ENCODE measurements at places on chromosomes 4 and X.

- peak; percentile 72 for DNase-seq
These were observed 40.4 kb downstream of the ENPEP start for GRCh38 chr4:110516106-110516922.

DNA sequence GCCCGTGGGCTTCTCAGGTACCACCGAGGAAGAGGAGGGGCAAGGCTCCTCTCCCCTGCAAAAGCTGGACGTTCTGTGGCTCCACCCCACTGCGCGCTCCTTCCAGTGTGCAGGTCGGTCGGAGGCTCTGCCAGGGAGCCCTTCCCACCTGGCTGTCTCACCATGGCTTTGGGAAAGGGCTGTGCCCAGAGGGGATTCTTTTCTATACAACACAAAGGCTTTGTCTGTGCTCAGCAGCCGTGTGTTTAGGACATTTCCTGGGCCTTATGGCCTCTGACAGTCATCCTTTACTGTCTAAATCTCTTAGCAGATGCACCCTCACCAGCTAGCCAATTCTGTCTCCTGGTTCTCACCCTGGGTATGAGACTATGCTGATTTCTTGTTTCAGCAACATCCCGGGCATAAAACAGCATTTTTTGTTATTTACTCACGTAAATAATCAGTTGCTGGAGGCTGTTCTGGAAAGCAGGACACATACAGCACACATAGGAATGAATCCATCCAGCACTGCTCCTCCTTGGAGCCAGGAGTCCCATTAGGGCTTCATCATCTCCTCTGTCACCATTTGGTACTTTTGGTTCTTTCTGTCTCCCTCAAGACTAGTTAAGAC, 20.4 kb upstream of the ATXN3L start:
- DNase-seq: no peak

- DNase-seq: no peak
These were observed 194.9 kb upstream of the RPS6KA3 start for GRCh38 chrX:20461576-20461975.

- no peak for DNase-seq
These were observed 39.6 kb downstream of the CCNI start for GRCh38 chr4:77036206-77036605.

DNA sequence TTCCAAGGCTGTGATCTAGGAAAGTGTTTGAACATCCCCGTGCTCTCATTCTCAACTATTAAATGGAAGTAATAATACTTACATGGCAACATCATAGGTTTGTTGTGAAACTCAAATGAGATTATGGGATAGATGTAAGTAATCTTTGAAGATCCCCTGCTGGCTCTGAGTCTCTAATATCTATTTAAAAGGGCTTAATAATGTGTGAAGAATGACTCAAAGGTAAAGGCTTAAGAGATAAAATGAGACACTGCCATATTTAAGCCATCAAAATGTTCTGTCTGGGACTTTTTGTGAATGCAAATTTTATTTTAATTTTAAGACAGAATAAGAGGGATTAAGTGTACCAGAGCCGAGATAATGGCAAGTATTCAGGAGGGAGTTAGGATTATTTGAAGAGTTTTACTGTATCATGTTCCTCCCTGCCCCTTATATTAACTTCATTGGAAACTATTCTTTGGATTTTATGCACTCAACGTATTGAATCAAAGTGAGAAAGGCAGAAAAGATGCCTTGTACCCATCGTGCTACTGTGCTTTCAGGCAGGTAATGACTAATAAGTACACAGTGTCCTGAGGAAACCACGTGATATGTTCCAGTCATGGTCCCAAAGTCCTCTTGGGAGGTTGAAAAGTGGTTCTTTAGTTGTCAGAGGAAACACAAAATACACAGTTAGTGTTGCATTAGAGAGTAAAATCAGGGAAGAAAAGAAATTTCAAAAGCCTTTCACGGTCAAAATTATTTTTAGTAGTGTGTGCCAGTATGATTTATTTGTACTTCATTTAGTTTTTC, 192.4 kb downstream of the RBM46 start:
- no peak for DNase-seq

DNA sequence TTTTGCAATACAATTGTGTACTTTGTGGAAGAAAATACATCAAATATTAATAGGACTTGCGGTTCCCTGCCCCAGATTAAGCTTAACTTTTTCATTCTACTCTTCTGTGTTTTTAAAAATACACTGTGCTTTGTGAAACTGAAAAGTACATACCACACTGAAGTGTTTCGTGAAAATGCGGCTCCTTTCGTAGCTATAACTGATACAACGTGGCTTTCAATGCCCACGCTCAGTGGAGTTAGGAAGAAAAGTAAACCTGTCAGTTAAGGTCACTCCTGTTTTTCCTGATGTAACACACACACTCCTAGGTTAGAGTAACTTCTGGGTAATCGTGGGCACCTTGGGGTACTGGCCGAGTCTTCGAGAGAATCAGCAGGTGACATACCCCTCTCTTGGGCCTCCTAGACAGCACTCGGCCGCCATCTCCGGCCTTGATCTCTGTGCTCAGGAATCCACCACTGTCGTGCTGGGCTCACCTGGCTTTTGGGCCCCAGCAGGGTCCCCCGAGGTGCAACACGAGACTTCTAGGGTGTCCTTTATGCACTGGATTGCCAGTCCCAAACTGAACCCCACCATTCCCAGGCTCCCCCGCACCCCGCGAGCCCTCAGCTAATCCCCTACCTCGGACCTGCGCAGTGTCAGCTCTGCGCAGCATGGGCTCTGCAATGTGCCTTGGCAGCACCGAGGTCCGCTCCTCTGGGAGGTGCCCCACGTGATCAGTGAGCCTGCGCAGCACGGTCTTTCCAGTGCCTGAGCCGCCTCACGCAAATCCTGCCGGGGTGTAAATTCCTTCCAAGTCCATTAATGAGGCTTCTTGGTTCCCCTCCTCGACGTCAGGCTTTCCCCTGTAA, 162.6 kb upstream of the INTU start:
- no peak for DNase-seq

DNA sequence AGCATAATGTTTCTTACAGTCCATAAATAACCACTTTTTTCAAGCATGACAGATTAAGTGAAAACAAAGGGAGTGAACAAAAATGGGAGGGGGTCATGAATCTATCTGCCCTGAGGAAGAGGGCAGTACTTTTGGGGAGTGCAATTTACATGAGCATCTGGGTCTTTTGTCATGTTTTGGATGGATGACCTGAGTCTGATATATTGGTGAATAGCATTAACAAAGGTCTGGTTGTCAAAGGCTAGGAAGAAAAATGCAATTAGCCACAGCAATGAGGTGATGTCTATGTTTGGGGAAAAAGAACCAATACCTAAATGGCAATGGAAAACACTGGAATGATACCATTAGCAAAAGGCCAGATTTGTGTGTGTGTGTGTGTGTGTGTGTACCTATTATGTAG, 15.1 kb upstream of the MAD2L1 start:
- DNase-seq: no peak

- DNase-seq: no peak
These were observed 91.1 kb upstream of the KIT start for GRCh38 chr4:54566608-54567007.

GRCh38 chrX:68944211-68944610, 115.4 kb downstream of the EFNB1 start:
- DNase-seq: no peak

DNA sequence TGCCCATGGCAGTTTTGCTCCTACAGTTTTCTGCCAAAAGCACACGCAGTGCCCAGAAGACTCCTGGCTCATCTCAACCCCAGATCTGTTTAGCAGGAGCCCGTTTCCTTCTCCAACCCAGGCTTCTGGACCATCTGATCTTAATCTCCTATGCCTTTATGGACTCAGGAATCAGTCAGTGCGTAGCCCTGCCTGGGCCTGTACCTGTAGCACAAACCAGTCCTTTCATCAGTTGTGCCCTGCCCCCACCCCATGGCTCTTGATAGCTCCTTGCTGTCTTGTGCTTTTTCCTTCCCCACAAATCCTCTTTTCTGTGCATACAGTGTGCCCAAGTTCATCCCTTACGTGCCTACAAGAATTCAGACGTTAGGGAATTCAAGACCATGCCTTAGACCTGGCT, 1.5 kb downstream of the ZNF718 start:
- no peak for DNase-seq

- DNase-seq: no peak
These were observed 219.8 kb downstream of the MAML3 start for GRCh38 chr4:139934057-139934707.

- DNase-seq: no peak
These were observed 77.4 kb downstream of the MBNL3 start for GRCh38 chrX:132411310-132411977.

GRCh38 chrX:126376465-126376864, 176.1 kb downstream of the DCAF12L1 start:
- no peak for DNase-seq

DNA sequence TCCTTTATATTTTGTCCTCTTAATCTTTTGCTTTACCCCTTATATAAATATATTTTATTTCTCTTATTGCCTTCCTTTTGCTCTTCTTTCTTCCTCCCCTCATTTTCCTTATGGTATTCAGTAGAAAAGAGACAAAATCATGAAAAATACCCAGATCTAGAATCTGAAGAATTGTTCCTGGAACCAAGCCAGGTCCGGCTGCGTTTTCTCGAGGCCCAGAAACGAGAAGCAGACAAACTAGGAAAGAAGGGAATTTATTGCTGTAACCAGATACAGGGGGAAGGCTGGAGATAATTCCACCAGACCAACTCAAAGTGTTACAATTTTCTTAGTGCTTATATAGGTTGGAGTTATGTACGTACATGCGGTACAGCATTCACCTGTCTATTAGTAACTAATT, 328.7 kb downstream of the GABRG1 start:
- no peak for DNase-seq

DNA sequence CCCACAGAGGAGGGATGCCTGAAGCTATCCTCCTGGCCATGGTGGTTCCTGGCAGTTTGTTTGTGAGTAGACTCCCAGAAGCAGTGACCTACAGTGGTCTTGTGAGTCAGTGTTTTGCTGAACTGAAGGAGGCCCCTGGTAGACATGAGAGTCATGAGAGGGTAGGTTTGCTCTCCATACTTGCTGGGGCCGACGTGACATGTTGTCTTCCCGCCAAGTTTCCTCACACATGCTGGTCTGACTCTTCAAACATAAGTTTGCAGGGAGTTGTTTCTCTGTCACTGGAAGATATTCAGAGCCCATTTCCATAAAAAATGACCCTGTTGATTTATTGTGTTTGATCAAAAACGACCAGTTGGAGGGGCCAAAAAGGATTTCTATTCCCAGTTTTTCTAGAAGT, 131.1 kb upstream of the SCML1 start:
- no peak for DNase-seq

DNA sequence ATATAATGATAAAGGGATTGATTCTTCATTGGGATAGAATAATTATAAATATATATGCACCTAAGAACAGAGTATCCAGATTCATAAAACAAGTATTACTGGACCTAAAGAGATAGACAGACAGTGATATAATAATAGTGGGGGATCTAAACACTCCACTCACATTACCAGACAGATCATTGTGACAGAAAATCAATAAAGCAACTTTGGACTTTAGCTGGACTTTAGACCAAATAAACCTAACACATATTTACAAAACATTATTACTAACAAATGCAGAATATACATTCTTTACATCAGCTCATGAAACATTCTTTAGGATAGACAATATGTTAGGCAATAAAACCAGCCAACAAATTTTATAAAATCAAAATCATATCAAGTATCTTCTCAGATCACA, 14.6 kb downstream of the AGTR2 start:
- no peak for DNase-seq

DNA sequence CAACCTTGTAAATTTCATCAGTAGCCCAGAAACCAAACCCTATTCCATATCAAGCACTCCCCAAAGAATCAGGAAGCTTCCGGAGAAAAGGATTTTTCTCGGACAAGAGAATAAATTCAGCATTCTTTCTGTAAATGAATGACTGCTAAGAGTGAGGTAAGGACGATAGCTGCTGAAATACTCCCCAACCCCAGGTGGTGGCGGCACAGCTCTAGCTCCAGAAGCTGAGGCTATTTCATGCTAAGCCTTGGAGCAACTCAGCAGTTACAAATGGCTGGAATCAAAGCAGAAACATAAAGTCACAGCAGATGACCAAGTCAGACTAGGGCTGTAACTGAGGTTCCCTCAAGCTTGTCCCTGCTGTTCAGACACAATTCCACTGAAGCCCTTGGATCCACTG, 13.9 kb upstream of the PCDH19 start:
- no peak for DNase-seq

GRCh38 chr4:42716996-42717395, 60.1 kb upstream of the ATP8A1 start:
- no peak for DNase-seq

DNA sequence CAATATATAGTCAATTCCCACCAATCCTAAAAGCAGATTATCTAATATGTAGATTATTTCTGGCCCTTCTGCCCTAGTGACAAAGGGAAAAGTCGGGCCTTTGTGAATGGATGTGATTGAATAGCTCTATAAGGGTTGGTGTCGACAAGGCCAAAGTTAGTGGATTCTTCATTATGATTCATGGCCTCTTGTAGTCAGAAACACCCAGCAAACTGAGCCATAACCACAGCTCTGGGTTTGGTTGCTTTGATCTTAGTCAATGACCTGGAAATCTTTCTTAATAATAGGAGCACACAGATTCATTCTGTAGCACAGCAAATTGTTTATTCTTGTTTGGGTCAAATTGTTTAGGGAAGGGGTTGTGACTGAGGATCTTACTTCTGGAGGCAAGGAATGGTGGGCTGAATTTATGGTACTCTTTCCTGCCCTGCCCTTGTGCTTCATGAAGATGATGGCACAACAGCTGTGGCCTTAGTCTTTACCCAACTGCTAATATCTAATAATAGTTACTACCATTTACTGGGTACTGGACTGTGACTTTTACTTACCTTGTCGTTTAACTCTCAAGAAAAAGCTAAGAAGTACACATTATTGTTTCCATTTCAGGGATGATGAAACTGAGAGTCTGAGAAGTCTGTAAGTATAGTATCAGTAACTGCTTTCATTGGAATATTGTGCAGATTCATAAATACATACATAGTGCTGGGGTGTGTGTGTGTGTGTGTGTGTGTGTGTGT, 74.0 kb downstream of the AFF2 start:
- no peak for DNase-seq

DNA sequence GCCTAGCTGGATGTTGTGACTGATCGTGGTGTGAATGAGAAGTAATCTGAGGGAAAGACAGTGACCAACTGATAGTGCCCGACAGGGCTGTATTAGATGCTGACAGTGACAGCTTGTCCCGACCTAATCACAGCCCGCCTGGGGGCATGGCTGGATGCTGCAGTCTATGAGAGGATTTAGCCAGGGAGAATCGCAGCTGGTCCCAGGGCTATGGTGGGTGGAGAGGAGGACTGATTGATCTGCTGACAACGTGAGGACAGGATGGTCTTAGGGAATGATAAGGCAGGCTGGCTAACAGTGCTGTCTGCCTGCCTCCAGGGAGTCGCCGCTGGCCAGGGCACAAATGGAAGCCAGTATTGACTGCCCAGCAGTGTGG, 621 bp upstream of the SUV39H1 start:
- no peak for DNase-seq

DNA sequence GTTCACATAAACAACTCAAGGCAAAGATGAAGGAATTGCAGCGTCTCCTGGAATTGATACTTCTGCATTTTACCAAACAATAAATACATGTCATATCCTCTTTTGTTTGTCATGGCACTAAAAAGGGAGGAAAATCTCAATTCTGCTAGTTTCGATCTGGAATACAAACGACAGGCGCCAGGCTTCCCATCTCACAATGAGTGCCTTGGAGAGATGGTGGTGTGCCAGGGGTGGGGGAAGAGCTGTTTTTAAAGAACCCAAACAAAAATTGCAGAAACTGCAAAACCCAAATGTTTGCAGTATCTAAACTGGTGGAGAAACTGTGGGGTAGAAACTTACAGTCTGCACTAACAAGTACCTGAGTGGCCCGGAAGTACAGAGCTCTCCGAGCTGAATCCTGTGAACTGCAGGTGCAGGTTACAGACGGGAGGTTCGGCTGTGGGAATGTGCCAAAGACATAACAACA, 53.0 kb upstream of the KLF3 start:
- no peak for DNase-seq
